Activated CD4-positive, alpha-beta T cell treated with anti-CD3 and anti-CD28 coated beads, Interleukin-2, amount 50 U/mL, for 4 hours (primary cell): ENCODE measurements at places on chromosomes 12 and 14.

GRCh38 chr14:100815478-100816285 lies 10.2 kb upstream of the MEG3 start:
- no peak for DNase-seq

DNA sequence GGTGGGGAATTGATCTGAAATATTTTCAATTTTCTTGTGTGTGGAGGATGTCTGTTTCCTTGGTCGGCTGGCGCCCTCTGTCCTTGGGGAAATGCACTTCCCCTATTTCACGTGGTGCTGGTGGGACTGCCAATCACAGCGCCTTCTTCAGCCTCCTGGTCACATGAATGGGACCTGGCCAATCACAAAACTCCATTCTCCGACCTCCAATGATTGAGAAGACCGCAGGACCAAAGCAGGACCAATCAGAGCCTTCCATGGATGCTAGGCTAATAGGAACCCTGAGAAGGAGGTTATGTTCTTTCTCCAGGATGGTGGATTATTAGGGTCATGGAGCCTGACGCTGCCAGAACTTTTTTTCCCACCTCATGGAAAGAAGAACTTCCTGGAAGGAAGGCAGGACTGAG lies 188.7 kb downstream of the TTC8 start:
- no peak for DNase-seq

- DNase-seq, result no peak
These were observed 58.8 kb upstream of the FLRT2 start for GRCh38 chr14:85471156-85471555.

DNA sequence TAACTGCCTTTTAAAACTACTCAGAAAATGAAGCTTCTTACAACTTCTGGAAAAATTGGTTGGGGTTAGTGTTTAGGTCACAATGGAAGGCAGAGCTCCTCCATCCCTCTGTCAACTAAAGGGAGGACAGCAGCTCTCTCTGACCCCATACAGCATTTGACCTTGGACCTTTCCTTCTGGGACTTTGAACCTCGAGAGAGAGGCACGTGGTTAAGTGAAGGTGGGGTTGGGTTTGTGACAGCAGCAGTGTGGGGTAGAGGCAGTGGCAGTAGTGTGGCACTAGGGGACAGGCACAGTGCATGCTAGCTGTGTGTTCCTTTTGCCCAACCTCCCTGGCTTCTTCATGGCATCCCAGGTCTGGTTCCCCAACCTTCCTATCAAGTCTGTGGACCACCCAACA lies 9.4 kb upstream of the C12orf75 start:
- DNase-seq, result no peak
